ENCODE measurements at places on chromosomes 2 and 18.

DNA sequence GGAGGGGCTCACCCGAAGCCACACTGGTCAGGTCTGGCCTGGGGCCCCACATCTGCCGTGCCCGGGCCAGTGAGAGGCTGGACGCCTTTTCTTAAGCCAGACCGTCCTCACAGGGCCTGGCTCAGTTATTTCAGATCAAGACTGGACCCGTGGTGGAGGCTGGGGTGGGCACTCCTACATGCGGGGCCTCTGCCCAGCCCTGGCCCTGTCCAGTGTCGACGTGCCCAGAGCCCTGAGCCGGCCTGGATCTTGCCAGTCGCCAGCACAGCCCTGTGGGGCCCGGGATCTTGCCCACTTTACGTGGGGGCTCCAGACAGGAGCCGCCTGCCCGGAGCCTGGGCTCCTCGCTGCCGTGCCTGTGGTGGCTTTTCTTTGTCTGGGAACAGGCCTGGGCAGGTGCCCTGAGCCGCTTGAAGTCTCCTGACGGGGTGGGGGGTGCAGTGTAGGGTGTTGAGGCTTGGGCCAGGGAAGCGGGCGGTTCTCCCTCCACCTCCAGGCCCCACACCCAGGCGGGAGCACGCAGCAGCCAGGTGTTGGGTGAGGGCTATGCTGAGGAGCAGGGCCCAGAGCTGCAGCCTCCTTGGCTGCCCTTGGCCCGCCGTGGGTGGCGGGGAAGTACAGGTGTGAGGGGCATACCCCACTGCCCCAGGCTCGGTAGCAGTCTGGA is 6.0 kb downstream of the GPC1 start:
- no peak for DNase-seq

- no peak for DNase-seq
Observed at GRCh38 chr18:42113529-42114191, 158.6 kb downstream of the PIK3C3 start.

GRCh38 chr18:8705961-8706790 is 820 bp downstream of the MTCL1 start:
- peak; percentile 33 for DNase-seq

DNA sequence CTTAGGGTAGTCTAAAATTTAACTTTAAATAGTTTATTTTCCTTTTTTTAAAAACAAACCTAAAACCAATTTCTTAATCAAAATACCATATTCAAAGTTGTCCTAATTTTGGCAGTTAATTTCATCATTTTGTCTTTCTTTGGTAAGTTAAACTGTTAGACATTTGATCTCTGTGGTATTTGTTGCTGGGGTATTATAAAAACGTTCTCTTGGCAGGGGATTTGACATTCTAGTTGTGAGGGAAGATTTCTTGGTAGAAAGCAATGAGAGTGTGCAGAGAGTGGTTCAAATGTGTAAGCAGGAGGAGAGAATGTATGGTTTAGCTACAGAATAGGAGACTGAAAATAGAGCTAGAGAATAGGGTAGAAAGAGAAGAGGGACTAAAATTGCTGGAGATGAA is 14.6 kb downstream of the GULP1 start:
- no peak for DNase-seq

DNA sequence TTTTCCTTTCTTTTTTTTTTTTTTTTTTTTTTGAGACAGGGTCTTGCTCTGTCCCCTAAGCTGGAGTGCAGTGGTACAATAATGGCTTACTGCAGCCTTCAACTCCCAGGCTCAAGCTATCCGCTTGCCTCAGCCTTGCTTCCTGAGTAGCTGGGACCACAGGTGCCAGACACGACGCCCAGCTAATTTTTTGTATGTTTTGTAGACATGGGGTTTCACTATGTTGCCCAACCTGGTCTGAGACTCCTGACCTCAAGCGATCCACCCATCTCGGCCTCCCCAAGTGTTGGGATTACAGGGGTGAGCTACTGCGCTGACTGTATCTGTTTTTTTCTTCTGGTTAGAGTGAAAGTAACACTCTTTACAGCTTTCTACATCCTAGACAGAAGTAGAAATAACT is 240.3 kb upstream of the FBXO11 start:
- DNase-seq, result no peak

- DNase-seq, result no peak
Observed at GRCh38 chr2:220394433-220394832, 767.0 kb downstream of the SLC4A3 start.

GRCh38 chr2:120258196-120258595 is 5.5 kb downstream of the RALB start:
- no peak for DNase-seq
